ENCODE measurements at places on chromosomes 1 and 21. TPM values are rescaled to one million over a fixed set of nuclear protein-coding genes. Genes with fewer than 3 reads are reported as not detected.

The ATAD3C gene
- 14.0 TPM for total RNA-seq

The ODF2L gene
- total RNA-seq: 127 TPM

The PTGER3 gene
- total RNA-seq: 1.7 TPM

DNA sequence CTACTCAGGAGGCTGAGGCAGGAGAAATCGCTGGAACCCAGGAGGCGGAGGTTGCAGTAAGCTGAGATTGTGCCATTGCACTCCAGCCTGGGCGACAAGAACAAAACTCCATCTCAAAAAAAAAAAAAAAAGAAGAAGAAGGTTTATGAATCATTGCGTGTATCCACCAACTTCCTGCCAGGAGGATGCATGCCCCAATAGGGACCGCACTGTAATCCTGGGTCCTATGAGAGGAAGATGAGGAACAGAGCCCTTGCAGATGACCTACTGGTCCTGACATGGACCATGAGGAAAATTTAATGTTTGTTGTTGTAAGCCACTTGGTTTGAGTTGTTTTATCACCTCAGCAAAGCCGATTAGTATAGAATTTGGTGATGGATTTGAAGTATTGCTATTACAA, 56.7 kb downstream of the PTGS2 start:
- no peak for DNase-seq

DNA sequence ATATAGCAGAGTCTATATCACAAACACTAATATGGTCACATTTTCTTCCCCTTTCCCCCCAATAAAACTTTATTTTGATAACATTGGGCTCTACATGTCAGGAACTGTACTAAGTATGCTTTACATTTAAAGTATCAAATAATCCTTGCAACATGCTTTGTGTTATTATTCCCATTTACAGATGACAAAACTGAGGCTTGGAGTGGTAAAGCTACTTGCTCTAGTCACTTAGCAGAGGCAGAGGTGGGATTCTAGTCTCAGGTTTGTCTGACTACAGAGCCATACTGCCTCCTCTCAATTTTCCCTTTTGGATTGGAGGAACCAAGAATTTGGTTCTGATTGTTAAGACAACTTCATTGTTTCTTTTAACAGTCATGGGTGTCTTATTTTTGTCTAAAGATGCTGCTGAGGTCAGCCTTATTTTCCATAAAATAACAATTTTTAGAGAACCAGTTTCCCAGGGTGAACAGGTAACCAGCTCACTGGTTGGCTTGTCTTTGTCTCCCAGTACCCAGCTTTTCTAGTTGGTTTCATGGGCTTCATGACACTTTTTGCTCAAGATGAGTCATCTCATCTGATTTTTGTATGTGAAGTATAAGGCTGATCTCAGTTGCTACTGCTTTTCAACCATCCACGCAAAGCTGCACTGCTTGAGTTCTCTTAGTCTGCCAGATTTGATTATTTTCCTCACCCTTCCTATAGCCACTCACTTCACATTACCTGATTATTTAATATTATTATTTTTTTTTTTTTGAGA, 81.0 kb upstream of the ARID1A start:
- no peak for DNase-seq

GRCh38 chr1:61084491-61085031, 2.2 kb downstream of the NFIA start:
- DNase-seq: peak; percentile 69

DNA sequence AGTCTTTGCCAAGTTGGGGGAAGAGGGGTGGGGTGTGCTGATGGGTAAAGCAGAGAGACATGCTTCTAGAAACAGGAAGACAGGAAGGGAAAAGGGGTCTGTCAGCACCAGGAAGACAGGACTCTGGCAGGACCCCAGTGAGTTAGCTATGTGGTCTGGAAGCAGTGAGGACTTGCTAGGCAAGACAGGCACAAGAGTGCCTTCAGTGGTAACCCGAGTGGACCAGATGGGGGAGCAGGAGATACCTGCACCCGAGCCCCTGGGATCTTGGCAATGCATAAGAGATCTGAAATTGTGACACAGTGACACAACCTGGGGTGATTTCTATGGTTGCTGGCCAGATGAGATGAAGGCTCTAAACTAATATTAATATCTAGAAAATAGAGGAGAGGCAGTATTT, 7.0 kb downstream of the TLR5 start:
- DNase-seq: no peak

- peak; percentile 6 for DNase-seq
These were observed 13.9 kb downstream of the HYI start for GRCh38 chr1:43439781-43440180.

GRCh38 chr1:199778324-199778955, 249.1 kb upstream of the NR5A2 start:
- no peak for DNase-seq

GRCh38 chr1:245770156-245770555, 615.4 kb downstream of the KIF26B start:
- no peak for DNase-seq

- DNase-seq: no peak
These were observed 13.9 kb downstream of the KCNK1 start for GRCh38 chr1:233627823-233628222.

DNA sequence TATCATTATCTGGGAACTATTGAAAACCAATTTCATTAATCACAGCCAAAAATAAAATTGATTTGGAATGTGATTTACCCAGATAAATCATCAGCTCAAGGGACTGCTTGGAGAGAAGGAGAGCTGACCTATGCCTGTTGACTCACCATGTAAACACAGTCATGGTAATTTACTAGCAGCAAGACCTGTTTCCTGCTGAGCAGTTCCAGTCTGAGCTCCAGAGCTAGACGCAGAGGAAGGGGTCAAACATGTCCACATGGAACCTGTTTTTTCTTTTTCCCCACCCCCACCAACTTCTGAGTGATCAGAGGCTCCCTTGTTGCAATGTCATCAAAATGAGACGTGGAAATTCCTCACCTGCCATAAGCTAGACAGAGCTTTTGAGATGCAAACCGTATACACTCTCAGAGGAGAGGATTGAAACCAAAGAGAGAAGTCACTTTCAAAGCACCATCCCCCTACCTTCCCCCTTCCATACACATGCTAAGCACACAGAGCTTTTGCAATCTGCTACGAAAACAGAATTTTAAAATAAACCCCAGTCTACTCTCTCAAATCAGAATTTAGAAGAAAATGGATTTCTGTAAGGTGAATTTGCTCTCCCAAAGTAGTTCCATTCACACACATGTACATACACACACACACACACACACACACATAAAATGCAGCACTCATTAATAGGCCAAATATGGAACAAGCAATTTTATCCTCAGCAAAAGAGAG, 55.9 kb upstream of the PTGFRN start:
- DNase-seq: peak; percentile 35

All from lung (tissue), 17 donors.